T-helper 17 cell (primary cell): ENCODE measurements at places on chromosomes 7 and 10.
A peak's percentile ranks its signal among the peaks of the same experiment; 100 is the strongest.

GRCh38 chr10:107025676-107026075 lies 138.8 kb downstream of the SORCS1 start:
- no peaks in the 10 kb centered on the region for H3K4me1 ChIP-seq
- no peak overlapping the region for H3K4me3 ChIP-seq
- H3K36me3 ChIP-seq: no peaks in the 10 kb centered on the region
- DNase-seq: no peak

GRCh38 chr10:132206806-132207535 lies 20.2 kb downstream of the DPYSL4 start:
- no peaks in the 10 kb centered on the region for H3K36me3 ChIP-seq
- DNase-seq: no peak
- H3K27ac ChIP-seq: no peak overlapping the region
- no peaks in the 10 kb centered on the region for H3K27me3 ChIP-seq
- no peaks in the 10 kb centered on the region for H3K4me1 ChIP-seq
- H3K4me3 ChIP-seq: no peak overlapping the region

DNA sequence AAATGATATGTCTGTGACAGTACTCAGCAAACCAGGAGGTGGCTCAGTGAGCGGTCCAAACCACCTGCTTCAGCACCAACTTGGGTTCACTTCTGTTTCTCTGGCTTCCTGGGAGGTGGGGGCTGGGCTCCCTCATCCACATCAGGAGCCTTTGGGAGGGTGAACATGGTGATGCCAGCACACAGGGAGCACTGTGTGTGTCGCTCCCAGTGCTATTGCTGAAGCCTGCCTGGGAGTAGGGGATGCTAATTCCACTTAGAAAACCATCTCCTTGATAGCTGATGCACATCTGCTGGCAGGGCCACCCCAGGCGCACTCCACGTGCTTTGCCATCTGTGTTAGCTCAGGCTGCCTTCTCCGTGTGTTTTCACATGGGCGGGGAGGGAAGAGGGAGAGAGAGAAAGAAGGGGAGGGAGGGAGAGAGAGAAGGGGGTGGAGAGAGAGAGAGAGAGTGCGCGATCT lies 58.0 kb downstream of the RAMP3 start:
- peaks cover 5% of the 10 kb centered on the region for H3K36me3 ChIP-seq
- H3K27ac ChIP-seq: no peak overlapping the region
- H3K27me3 ChIP-seq: peaks cover 80% of the 10 kb centered on the region

DNA sequence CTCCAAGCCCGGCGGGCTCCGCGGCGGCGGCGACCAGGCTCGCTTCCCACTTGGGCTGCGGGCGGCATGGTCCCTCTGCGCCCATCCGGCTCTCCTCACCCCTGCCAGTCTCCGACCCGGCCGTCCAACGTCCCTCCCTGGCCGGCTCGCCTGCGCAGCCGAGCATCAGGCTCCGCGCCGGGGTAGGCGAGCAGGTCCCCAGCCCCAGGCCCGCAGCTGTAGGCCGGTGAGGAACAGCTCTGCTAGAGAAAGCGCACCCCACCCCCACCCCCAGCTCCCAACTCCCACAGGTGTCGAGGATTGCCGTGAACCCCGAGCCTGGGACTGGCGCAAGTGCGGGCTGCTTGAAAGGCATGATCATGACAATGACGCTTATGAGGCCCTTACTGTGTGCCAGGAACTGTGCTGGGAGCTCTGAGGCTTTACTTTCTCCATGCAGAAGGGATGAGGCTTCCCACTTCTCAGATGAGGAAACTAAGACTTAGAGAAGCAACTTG lies 20.8 kb upstream of the PAX2 start:
- peaks cover 84% of the 10 kb centered on the region for H3K27me3 ChIP-seq
- no peak for DNase-seq
- no peak overlapping the region for H3K4me3 ChIP-seq
- peaks cover 17% of the 10 kb centered on the region for H3K36me3 ChIP-seq

GRCh38 chr10:100713049-100713858 lies 32.1 kb upstream of the PAX2 start:
- H3K36me3 ChIP-seq: peaks cover 14% of the 10 kb centered on the region
- H3K27me3 ChIP-seq: peaks cover 86% of the 10 kb centered on the region
- no peak for DNase-seq
- H3K4me1 ChIP-seq: peaks cover 12% of the 10 kb centered on the region
- H3K27ac ChIP-seq: no peak overlapping the region

DNA sequence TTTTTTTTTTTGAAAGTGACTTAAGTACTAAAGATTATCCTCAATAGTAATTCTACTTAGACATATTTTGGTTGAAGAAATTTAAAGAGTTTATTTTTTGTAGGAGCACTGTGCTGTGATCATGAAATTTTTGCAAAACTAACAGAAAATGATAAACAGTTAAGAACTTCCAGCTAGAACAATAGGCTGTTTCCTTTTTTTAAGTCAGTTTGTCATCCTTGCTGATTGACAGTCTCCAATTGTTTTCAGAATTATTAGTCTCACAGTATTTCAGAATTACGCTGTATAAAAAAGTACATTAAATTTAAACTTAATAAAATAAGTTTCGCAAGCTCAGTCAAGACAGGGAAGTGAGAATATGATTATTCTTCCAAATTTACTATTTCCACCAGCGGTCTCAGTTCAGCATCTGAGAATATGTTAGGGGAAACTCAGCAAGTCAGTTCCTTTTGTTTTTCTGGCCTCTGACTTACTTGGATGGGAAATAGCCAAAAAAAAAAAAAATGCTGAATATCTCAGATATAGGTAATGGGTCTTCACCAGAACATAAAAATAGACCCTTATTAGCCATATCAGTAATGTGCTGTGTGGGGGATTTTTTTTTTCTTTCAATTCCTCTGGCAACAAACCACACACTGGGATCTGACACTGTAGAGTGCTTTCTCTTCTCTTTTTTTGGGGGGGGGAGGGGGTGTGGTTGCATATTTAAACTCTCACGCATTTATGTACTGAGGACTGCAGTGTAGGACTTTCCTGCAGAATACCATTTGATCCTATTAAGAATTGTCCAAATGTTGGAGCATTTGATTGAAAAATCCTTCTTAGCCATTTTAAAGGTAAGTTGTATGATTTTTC lies at the start of gene CD36:
CD36 (plus strand) TSS at position 732 of the 855 bp plus-strand sequence. CDS start 8,099 bp downstream, outside the sequence.
- H3K27ac ChIP-seq: no peak within 1 kb of the TSS
- H3K4me3 ChIP-seq: no peak within 1 kb of the TSS
- DNase-seq: no peak

DNA sequence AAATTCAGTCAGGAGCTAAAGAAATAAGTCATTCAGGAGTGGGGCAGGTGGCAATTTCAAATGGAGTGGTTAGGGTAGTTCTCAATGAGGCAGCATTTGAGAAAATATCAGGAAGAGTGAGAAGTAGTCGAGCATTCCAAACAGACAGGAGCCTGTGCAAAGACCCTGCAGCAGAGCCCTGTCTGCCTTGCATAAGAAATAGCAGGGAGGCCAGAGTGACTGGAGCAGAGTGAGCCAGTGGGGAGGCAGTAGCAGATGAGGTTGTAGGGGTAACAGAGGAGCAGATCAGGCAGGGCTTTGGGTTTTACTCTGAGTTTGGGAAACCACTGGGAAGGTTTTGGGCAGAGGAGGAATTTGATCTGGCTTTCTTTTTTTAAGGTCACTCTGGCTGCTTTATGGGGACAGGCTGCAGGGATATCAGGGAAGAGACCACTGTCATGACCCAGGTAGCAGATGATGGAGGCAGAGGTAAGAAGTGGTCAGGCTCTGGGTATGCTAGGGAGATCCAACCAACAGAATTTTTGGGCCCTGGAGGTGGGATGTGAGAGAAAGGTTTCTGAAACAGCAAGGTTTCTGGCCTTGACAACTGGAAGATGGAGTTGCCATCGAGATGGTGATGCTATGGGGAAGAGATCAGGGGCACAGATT lies 1.3 kb upstream of the BLVRA start:
- H3K4me3 ChIP-seq: peak overlapping the region; percentile 87
- peaks cover 8% of the 10 kb centered on the region for H3K27me3 ChIP-seq
- H3K4me1 ChIP-seq: peaks cover 31% of the 10 kb centered on the region

GRCh38 chr7:14207711-14208110 lies 218.2 kb upstream of the ETV1 start:
- peaks cover 2% of the 10 kb centered on the region for H3K4me1 ChIP-seq
- no peaks in the 10 kb centered on the region for H3K36me3 ChIP-seq
- H3K27ac ChIP-seq: no peak overlapping the region
- no peaks in the 10 kb centered on the region for H3K27me3 ChIP-seq
- H3K4me3 ChIP-seq: no peak overlapping the region
- no peak for DNase-seq

- H3K27ac ChIP-seq: no peak overlapping the region
- H3K27me3 ChIP-seq: no peaks in the 10 kb centered on the region
- no peaks in the 10 kb centered on the region for H3K4me1 ChIP-seq
- no peak for DNase-seq
- H3K4me3 ChIP-seq: no peak overlapping the region
- H3K36me3 ChIP-seq: no peaks in the 10 kb centered on the region
Measured at GRCh38 chr7:79652619-79653018, 199.2 kb upstream of the MAGI2 start.

- no peak for DNase-seq
- H3K27ac ChIP-seq: no peak overlapping the region
- H3K4me1 ChIP-seq: peaks cover 7% of the 10 kb centered on the region
Measured at GRCh38 chr10:43863270-43863669, 214.6 kb upstream of the ZNF32 start.

DNA sequence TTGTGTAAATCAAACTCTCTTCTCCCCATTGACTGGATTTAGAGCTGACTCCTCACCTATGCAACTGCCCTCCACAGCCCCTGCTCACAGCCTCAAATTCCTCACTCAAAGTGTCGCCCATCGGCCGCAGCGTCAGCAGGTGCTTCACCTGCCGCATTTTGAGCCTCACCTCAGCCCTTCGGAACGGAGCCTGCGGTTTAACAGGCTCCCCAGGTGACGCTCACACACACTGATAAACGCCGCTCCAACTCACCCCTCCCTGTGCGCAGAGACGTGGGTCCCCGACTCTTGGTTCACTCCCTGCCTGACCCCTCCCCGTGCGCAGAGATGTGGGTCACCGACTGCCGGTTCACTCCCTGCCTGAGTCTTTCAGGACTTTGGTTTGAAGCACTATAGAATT lies 57.1 kb downstream of the CARD11 start:
- no peak for DNase-seq
- peak overlapping the region; percentile 19 for H3K4me3 ChIP-seq
- H3K36me3 ChIP-seq: peaks cover 5% of the 10 kb centered on the region
- peak overlapping the region; percentile 86 for H3K27ac ChIP-seq
- H3K27me3 ChIP-seq: no peaks in the 10 kb centered on the region

GRCh38 chr7:38327637-38328036 lies 54.2 kb upstream of the TARP start:
- H3K27ac ChIP-seq: no peak overlapping the region
- H3K36me3 ChIP-seq: no peaks in the 10 kb centered on the region

DNA sequence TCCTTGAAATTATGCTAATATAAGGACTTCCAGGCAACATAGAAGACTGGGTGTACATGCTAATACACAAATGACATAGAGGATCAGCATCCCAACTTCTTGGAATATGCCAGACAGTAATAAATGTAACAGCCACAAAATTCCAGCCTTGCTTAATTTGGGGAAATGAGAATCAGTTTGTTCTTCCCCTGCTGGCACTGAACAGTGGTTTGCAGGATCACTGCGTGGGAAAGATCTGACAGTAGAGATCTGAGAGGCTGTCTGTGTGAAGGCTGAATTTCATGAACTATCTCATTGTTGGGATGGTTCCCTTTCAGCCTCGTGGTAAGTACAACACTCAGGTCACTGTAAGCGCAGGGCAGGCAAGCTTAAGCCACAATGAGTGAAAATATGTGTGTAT lies 1078.0 kb downstream of the LRMDA start:
- H3K36me3 ChIP-seq: no peaks in the 10 kb centered on the region
- H3K4me1 ChIP-seq: no peaks in the 10 kb centered on the region
- no peaks in the 10 kb centered on the region for H3K27me3 ChIP-seq
- no peak overlapping the region for H3K27ac ChIP-seq

- peak overlapping the region; percentile 91 for H3K4me3 ChIP-seq
- H3K27ac ChIP-seq: peak overlapping the region; percentile 99
- H3K4me1 ChIP-seq: peaks cover 56% of the 10 kb centered on the region
- no peaks in the 10 kb centered on the region for H3K27me3 ChIP-seq
- DNase-seq: no peak
Measured at GRCh38 chr7:30321882-30322192, 37.4 kb downstream of the ZNRF2 start.

DNA sequence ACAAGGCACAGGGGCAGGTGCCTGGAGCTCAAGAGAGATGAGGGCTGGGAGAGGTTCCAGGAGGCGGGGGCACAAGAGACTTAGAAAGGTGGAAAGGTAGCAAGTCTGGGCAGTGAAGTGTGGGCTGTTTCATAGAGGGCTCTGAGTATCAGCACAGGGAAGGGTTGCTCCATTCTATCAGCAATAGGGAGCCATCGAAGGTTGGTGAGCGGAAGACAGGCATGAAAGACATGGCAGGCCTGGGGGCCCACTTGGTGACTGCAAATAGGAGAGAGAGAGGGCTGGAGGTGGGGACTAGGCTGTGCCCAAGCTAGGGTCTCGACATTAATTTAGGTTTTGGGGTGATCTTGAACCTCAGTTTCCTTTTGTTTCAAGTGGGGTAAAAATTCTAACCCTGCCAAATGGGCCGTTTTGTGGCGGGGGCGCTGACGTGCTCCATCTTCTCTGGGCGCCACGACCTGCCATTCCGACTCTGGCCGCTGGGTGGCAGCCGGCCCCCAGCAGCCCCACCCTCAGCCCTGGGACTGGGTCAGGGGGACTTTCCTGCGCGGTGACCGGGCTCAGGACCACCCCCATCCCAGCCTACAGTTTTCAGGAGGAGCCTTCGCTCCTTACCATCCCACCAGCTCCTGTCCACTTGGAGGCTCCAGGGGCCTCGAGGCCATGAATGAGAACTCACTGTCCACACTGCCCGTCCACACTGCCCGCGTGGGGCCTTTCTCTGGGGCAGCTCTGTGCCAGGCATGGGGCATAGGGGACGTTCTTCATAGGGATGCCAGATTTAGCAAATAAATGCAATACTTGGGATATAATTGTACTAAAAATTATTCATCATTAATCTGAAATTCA lies 37.2 kb upstream of the PCBD1 start:
- peaks cover 30% of the 10 kb centered on the region for H3K27me3 ChIP-seq
- H3K4me3 ChIP-seq: peak overlapping the region; percentile 49
- DNase-seq: peak; percentile 56
- H3K36me3 ChIP-seq: no peaks in the 10 kb centered on the region
- H3K27ac ChIP-seq: no peak overlapping the region
- peaks cover 5% of the 10 kb centered on the region for H3K4me1 ChIP-seq

DNA sequence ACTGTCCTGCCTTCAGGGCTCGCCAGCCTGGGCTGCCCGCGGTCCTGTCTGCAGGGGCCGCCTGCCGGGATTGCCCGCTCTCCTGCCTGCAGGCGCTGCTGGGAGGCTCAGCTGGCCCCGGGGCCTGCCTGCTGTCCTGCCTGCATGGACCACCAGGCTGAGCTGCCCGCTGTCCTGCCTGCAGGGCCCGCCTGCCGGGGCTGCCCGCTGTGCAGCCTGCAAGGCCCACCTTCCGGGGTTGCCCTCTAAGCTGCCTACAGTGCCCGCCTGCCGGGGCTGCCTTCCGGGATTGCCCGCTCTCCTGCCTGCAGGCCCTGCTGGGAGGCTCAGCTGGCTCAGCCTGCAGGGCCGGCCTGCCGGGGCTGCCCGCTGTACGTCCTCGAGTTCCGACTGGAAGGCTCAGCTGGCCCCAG lies 164.4 kb downstream of the GLRX3 start:
- peak overlapping the region; percentile 88 for H3K4me3 ChIP-seq
- DNase-seq: peak; percentile 12
- H3K27me3 ChIP-seq: no peaks in the 10 kb centered on the region
- H3K36me3 ChIP-seq: no peaks in the 10 kb centered on the region
- no peak overlapping the region for H3K27ac ChIP-seq
- peaks cover 5% of the 10 kb centered on the region for H3K4me1 ChIP-seq
